ENCODE measurements at places on chromosomes 1 and 21.

DNA sequence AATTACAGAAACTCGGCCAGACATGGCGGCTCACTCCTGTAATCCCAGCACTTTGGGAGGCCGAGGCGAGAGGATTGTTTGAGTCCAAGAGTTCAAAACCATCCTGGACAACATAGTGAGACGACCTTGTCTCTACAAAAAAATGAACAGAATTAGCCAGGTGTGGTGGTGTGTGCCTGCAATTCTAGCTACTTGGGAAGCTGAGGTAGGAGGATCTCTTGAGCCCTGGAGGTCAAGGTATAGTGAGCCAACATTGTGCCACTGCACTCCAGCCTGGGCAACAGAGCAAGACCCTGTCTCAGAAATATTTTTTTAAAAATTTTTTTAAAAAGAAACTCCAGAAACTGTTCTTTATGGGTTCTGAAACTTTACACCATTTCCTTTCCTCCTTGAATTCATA is 38.4 kb upstream of the IFNGR2 start:
- no peak overlapping the region for H3K4me3 ChIP-seq
- H3K27ac ChIP-seq = no peak overlapping the region
- no peak for DNase-seq
- no peaks in the 10 kb centered on the region for H3K27me3 ChIP-seq
- peaks cover 36% of the 10 kb centered on the region for H3K4me1 ChIP-seq

DNA sequence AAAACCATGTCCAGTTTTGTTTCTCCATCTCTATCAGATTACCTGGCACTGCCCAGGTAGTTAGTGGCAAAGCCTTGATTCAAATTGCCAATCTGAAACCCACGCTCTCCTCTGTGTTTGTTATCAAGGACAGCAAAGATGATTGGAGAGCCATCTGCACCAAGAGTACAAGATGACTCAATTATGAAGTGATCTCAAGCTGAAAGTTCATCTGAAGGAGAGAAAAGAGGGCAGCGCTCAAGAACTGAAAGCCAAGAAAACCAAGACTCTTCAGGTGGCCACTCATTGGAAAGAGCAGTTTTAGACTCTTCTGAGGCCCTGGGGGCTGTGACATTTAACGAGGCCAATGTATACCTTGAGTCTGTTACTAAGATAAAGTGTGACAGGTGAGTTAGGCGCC is 13.8 kb downstream of the RXRG start:
- no peaks in the 10 kb centered on the region for H3K4me1 ChIP-seq
- no peaks in the 10 kb centered on the region for H3K36me3 ChIP-seq
- no peak for DNase-seq
- H3K27ac ChIP-seq = no peak overlapping the region
- no peak overlapping the region for H3K4me3 ChIP-seq
- peaks cover 20% of the 10 kb centered on the region for H3K27me3 ChIP-seq

- no peak overlapping the region for H3K4me3 ChIP-seq
- no peaks in the 10 kb centered on the region for H3K27me3 ChIP-seq
- peaks cover 2% of the 10 kb centered on the region for H3K4me1 ChIP-seq
- H3K27ac ChIP-seq = no peak overlapping the region
- no peak for DNase-seq
These were observed 41.5 kb downstream of the COP1 start for GRCh38 chr1:176165573-176165972.

DNA sequence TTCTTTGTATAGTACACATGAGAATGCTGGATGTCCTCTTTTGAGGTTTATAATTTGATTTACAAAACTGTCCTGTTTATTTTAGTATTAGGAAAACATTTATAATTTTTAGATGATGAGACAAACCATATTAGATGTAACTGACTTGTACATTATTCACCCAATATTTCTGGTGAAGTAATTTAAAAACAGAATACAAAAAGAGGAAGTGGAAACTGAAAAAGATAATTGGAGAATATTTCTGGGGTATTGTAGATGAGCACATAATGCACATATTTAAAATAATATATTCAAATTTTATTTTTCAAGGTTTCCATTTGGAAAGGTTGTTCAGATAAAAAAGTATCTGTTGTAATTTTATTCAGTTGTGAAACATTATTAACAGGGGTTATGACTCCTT is 40.7 kb downstream of the XPR1 start:
- H3K27me3 ChIP-seq = no peaks in the 10 kb centered on the region
- peaks cover 45% of the 10 kb centered on the region for H3K36me3 ChIP-seq
- peaks cover 3% of the 10 kb centered on the region for H3K4me1 ChIP-seq

DNA sequence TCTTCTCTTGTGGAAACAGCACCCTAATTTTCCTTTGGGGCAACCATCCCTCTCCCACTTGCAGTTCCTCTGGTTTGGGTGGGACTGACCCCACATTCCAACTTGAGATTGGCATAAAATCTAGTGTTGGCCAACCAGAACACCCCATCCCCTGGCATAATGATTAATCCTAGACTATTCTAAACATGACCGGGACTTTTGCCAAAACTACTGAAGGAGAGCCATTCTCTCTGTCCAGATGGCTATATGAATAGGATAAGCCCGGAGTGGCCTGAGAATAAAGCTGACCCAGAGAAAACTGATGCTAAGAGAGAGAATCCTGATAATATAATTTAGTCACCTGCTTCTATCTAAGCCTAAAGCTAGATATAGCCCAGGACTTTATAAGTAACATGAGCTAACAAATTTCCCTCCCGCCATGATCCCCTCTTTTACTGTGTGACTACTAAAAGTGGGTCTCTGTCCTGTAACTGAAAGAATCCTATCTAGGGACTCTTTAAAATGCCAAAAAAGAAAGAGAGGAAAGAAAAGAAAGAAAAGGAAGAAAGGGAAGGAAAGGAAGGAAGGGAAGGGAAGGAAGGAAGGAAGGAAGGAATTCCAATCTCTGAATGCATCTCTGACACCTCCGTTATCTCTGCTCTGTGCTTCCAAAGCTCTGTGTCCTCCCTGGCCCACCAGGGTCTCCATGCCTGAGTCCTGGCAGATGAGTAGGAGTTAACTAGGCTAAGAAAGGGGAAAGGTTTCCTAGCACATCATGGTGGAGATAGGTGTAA is 28.0 kb upstream of the NRDC start:
- H3K27ac ChIP-seq = peak overlapping the region; percentile 82
- peaks cover 11% of the 10 kb centered on the region for H3K27me3 ChIP-seq
- no peak overlapping the region for H3K4me3 ChIP-seq

GRCh38 chr1:197103300-197103699 is 36.2 kb upstream of the F13B start:
- no peak for DNase-seq
- H3K27ac ChIP-seq = no peak overlapping the region
- no peaks in the 10 kb centered on the region for H3K36me3 ChIP-seq
- H3K4me3 ChIP-seq = no peak overlapping the region

- DNase-seq = no peak
- no peak overlapping the region for H3K4me3 ChIP-seq
- H3K27ac ChIP-seq = peak overlapping the region; percentile 47
- peaks cover 2% of the 10 kb centered on the region for H3K4me1 ChIP-seq
- H3K36me3 ChIP-seq = no peaks in the 10 kb centered on the region
These were observed 68.2 kb downstream of the FNBP1L start for GRCh38 chr1:93516164-93516563.

GRCh38 chr1:159924025-159924790 is 1.1 kb downstream of the TAGLN2 start:
- peaks cover 73% of the 10 kb centered on the region for H3K4me1 ChIP-seq
- peak overlapping the region; percentile 99 for H3K27ac ChIP-seq

DNA sequence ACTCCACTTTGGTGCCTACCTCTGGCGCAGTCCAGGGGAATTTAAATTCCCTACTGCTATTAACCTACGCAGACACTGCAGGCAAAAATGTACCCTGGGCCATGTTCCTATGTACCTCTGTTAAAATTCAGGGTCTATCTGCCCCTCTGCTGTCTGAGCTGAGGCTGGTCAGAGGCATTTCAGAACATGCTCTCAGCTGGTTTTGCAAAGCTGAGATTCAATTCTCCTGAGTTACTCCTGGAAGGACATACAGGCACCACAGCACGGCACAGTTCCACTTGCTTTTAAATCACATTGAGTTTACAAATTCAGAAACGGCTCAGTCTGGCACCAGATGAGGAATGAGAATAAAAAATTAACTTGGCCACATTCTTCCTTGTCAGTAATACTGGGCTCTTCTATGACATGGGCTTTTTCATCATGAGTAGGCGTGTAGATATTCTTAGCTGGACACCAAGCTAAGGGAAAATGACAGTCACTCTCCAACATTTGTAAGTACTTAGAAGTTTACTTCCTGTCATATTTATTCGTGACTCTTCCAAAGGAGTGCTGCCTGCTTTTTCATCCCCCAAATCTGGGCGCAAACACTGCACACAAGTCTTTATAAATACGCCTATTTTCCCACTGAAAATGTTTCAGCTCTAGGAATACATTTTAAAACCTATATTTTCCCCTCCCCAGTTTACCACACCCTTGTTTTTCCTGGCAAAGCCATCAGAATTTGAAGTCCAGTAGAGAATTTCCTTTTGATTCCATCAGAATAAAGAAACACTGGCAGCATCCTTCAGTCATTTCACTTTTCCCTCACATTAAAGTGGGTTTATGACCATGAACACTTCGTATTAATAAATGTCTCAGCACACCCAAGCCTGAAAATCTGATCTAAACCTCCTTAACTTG is 1.9 kb downstream of the C1orf198 start:
- H3K27ac ChIP-seq = no peak overlapping the region
- no peak overlapping the region for H3K4me3 ChIP-seq

- H3K4me1 ChIP-seq = peaks cover 33% of the 10 kb centered on the region
- DNase-seq = no peak
- H3K36me3 ChIP-seq = no peaks in the 10 kb centered on the region
- no peaks in the 10 kb centered on the region for H3K27me3 ChIP-seq
- H3K4me3 ChIP-seq = no peak overlapping the region
These were observed 18.3 kb downstream of the IFFO2 start for GRCh38 chr1:18938008-18938706.

- H3K27ac ChIP-seq = no peak overlapping the region
- no peak overlapping the region for H3K4me3 ChIP-seq
- DNase-seq = no peak
- no peaks in the 10 kb centered on the region for H3K36me3 ChIP-seq
- H3K27me3 ChIP-seq = no peaks in the 10 kb centered on the region
These were observed 13.6 kb upstream of the SYT14 start for GRCh38 chr1:209924390-209924789.

DNA sequence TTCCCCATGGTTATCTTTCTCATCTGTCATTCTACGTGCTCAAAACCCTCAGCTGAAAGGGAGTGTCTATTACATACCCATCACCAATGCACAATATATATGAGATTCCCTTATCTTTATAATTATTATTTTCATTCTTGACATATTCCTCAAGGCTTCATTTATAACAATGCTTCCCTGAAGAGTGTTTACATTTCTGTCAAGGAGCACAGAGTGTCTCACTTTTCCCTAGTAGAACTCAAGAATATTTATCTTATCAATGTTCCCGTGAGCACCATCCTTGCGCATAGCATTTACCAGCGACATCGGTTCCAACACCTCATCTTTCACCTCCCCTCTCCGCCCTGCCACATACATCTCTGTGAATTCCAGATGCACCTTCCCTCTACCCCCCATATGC is 250.6 kb downstream of the PLA2G4A start:
- no peaks in the 10 kb centered on the region for H3K4me1 ChIP-seq
- no peaks in the 10 kb centered on the region for H3K36me3 ChIP-seq
- no peak overlapping the region for H3K4me3 ChIP-seq
- no peak overlapping the region for H3K27ac ChIP-seq
- DNase-seq = no peak

- peaks cover 21% of the 10 kb centered on the region for H3K27me3 ChIP-seq
- no peaks in the 10 kb centered on the region for H3K36me3 ChIP-seq
- no peak overlapping the region for H3K27ac ChIP-seq
- no peak for DNase-seq
- no peak overlapping the region for H3K4me3 ChIP-seq
These were observed 12.1 kb upstream of the FAM131C start for GRCh38 chr1:16085522-16085921.

GRCh38 chr1:224727351-224728289 is 111.5 kb downstream of the CNIH3 start:
- DNase-seq = no peak
- H3K4me3 ChIP-seq = no peak overlapping the region
- H3K4me1 ChIP-seq = peaks cover 2% of the 10 kb centered on the region
- no peak overlapping the region for H3K27ac ChIP-seq

DNA sequence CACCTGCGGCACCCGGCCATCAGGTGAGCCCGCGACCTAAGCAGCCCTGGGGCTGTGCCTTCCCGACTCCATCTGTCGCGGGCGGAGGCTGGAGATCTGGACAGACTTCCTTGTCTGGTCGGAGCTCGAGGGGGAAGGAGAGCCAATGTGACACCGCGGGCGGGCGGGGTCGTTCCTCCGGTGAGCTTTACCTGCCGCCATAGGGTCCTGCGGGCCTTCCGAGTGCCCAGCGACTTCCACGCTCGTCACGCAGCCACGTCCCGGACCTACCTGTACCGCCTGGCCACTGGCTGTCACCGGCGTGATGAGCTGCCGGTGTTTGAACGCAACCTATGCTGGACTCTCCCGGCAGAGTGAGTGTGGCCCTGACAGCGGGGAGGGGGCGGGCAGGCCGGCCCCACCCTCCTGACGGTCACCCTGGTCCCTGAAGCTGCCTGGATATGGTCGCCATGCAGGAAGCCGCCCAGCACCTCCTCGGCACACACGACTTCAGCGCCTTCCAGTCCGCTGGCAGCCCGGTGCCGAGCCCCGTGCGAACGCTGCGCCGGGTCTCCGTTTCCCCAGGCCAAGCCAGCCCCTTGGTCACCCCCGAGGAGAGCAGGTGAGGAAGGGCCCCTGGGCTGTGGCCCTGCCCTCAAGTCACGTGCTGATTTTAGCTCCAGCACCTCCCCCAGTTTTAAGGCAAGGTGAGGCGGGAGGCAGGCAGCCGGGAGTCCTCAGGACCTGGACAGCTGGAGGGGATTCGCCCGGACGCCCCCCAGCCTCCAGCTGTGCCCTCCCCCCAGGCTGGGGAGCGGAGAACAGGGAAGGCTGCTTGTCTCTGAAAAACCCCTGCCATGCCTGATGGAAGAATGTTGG is 1.1 kb downstream of the PUSL1 start:
- H3K27ac ChIP-seq = peak overlapping the region; percentile 82
- H3K27me3 ChIP-seq = no peaks in the 10 kb centered on the region

- peaks cover 41% of the 10 kb centered on the region for H3K4me1 ChIP-seq
- DNase-seq = no peak
- no peaks in the 10 kb centered on the region for H3K36me3 ChIP-seq
- peak overlapping the region; percentile 92 for H3K27ac ChIP-seq
These were observed 3.4 kb downstream of the KCNA3 start for GRCh38 chr1:110671361-110671760.

DNA sequence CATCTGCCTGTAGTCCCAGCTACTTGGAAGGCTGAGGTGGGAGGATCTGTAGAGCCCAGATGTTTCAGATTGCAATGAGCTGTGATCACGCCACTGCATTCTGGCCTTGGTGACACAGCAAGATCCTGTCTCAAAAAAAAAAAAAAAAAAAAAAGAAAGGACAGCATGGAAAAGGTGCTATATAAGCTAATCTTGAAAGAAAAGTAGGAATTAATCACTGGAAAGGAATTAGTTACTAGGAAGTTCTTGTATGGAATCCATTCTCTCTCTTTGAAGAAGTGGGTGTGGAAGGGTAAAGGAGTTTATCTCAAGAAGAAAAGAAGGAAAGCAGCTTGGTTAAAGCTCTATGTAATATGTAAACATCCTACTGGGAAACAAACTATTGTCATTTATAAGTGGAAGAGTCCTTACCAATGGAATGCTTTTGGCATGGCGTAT is 339.2 kb downstream of the DPYD start:
- H3K4me1 ChIP-seq = peaks cover 2% of the 10 kb centered on the region
- no peak overlapping the region for H3K4me3 ChIP-seq
- H3K27me3 ChIP-seq = no peaks in the 10 kb centered on the region
- H3K27ac ChIP-seq = no peak overlapping the region
- peaks cover 10% of the 10 kb centered on the region for H3K36me3 ChIP-seq

- no peak overlapping the region for H3K4me3 ChIP-seq
- no peak for DNase-seq
- no peaks in the 10 kb centered on the region for H3K4me1 ChIP-seq
- peaks cover 24% of the 10 kb centered on the region for H3K36me3 ChIP-seq
- H3K27me3 ChIP-seq = no peaks in the 10 kb centered on the region
These were observed 106.4 kb downstream of the ATF6 start for GRCh38 chr1:161872506-161872905.
